Activated naive CD4-positive, alpha-beta T cell treated with anti-CD3 and anti-CD28 coated beads for 36 hours (primary cell): ENCODE measurements at places on chromosomes 7 and 10. TPM values are rescaled to one million over a fixed set of nuclear protein-coding genes. Genes with fewer than 3 reads are reported as not detected.
A peak's percentile ranks its signal among the peaks of the same experiment; 100 is the strongest.

The POLL gene
- total RNA-seq, result 29.0 TPM

The GIMAP5 gene
- 32.3 TPM for total RNA-seq

The GPR146 gene
- total RNA-seq, result 0.62 TPM

The STAG3 gene
- total RNA-seq, result 41.0 TPM

DNA sequence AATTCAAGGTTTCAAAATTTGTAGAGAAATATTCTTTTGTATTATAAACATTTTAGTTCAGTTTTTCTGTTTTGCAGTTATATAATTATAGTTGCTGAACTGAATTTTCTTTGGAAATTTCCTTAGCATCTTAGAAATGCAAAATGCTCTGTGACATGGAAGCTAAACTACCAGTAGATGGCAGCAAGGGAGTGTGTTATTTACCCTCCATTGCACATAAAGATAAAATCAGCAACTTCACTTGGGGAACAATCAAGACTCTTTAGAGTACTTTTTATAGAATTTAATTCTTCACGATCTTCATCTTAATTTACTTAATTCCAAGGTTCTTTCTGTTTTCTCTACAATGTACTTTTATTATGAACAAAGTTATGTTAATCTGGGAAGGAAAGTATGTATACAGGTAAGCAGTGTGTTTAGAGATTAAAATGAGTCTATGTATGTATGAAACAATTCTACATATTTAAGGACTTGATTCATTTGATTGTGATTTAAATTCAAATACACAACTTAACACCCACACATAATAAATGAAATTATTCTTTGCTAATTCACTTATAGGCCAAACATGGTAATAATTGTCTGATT, 404.2 kb downstream of the THSD7A start:
- H3K4me1 ChIP-seq, result no peaks in the 10 kb centered on the region
- no peak overlapping the region for H3K27ac ChIP-seq
- DNase-seq, result peak; percentile 6
- H3K36me3 ChIP-seq, result no peaks in the 10 kb centered on the region
- no peak overlapping the region for H3K4me3 ChIP-seq

DNA sequence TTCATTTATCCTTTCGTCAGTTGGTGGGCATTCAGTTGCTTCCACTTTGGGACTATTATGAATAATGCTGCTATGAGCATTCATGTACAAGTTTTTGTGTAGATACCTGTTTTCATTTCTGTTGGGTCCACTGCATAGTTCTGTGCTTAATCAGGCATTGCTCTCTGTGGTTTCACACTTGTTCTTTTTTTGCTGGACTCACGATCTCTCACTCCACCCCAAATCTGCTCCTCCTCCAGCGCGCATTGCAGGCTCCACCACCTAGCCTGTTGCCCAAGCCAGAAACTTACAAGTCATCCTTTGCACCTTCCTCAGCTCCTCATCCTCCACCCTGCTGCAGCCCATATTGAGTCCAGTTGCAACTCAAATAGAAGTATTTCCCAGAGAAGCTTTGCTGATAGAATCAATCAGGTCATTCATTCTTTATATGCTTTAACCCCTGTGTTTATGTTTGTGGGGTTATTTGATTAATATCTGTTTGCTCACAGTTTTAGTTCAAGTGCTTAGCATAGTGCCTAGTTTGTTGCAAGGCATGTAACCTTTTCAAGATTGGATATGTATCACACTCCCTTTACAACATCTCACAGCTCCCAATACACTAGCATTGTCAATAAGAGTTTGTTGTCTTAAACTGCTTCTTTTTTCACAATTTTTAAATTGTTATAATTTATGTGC, 16.6 kb upstream of the AFAP1L2 start:
- no peak overlapping the region for H3K27ac ChIP-seq
- H3K27me3 ChIP-seq, result peaks cover 5% of the 10 kb centered on the region
- no peak for DNase-seq
- H3K36me3 ChIP-seq, result no peaks in the 10 kb centered on the region

DNA sequence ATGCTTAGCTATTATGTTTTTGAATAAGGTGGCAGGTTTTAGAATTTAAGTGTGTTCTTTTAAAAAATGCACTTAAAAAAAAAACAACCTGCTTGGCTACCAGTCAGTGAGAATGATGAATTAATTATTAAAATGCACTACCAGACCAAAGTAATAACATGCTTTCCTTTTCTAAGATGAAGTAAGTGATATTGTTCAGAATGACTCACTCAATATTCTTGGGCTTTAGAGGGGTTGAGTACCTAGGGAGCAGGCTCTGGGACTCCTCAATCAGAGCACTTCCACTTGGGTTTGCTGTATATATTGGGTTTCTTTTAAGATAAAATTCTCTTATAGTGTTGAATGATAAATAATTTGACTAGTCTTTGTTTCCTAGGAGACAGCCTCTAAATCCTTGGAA, 8.6 kb downstream of the STAM start:
- H3K36me3 ChIP-seq, result peaks cover 42% of the 10 kb centered on the region
- no peak for DNase-seq
- H3K27me3 ChIP-seq, result no peaks in the 10 kb centered on the region
- no peak overlapping the region for H3K27ac ChIP-seq
- no peak overlapping the region for H3K4me3 ChIP-seq

- no peak overlapping the region for H3K27ac ChIP-seq
- no peaks in the 10 kb centered on the region for H3K27me3 ChIP-seq
- DNase-seq, result no peak
- no peaks in the 10 kb centered on the region for H3K4me1 ChIP-seq
- no peak overlapping the region for H3K4me3 ChIP-seq
Measured at GRCh38 chr7:69803699-69804516, 205.6 kb downstream of the AUTS2 start.

DNA sequence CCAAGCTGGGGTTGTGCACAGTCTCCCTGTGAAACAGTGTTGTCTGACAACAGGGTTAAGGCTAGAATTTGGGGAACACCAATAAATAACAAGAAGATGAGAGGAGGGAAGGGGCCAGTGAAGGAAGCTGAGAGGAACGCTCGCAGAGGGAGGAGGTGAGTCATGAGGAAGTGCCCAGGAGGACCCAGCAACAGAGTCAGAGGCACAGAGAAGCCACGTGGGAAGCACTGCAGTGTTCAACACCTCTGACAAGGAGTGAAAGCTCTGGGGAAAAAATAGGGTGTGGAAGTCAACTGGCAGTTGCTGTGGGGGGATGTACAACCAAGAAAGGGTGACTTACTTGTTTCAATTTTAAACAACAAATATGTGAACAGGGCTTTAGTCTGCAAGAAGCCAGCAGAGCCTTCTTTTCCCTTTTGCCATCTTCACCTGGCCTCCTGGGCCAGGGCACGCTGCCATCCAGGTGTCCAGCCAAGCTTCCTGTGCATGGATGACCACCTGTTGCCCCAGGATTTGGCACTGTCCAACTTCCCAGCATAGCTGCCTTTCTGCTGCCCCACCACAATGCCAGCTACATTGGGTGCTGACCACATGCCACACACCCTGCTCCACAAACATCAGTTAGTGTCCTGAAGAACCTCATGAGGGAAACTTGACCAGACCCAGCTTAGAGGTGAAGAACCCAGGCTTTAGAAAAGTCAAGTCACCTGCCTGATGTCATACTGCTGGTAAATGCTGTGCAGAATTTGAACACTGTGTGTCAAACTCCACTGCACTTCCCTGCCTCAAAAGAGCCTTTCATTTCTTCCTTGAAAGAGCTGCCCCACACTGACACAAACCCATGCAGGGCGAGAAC, 69.6 kb downstream of the ATXN7L1 start:
- no peaks in the 10 kb centered on the region for H3K36me3 ChIP-seq
- peak; percentile 90 for DNase-seq
- H3K4me1 ChIP-seq, result peaks cover 60% of the 10 kb centered on the region
- H3K4me3 ChIP-seq, result peak overlapping the region; percentile 7
- H3K27me3 ChIP-seq, result peaks cover 3% of the 10 kb centered on the region
- H3K27ac ChIP-seq, result peak overlapping the region; percentile 40

DNA sequence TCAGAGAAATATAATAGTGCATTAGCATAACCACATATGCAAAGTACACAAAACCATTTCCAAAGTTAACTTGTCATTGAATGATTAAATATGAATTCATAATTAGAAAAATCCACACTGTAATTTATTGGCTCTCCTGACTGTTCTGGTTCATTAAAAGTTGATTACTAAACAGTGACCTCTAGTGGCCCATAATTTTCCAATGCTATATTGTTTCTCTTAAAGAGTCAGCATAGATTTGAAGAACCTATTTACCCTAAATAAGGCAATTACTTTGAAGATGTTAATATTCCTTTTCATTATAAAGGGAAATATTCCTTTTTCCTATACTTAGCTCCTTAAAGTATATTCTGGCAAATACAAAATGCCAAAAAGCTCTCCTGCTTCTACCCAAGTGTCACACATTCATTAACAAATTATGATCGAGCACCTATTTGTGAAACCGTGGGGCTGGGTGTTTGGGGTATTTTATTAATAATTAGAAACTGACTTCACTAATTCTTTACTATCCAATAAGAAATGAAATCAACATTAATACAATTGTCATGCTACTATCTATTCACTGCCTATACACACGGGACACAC, 86.2 kb downstream of the HIBADH start:
- no peaks in the 10 kb centered on the region for H3K27me3 ChIP-seq
- H3K4me1 ChIP-seq, result no peaks in the 10 kb centered on the region
- no peak overlapping the region for H3K4me3 ChIP-seq
- H3K36me3 ChIP-seq, result peaks cover 1% of the 10 kb centered on the region

DNA sequence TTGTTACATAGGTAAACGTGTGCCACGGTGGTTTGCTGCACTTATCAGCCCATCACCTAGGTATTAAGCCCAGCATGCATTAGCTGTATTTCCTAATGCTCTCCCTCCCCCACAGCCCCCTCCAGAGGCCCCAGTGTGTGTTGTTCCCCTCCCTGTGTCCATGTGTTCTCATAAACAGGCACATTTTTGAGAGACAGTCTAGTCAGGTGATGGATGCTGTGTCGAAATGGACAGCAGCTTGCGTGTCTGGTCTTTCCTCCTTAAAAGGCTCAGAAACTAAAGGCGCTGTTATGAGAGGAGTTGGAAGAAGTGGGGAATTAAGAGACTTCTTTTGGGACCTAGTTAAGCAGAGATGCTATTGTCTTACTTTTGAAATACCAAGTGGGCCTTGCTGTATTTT, 296.0 kb downstream of the BBS9 start:
- H3K27ac ChIP-seq, result no peak overlapping the region
- no peaks in the 10 kb centered on the region for H3K36me3 ChIP-seq
- no peak for DNase-seq
- H3K4me3 ChIP-seq, result no peak overlapping the region

DNA sequence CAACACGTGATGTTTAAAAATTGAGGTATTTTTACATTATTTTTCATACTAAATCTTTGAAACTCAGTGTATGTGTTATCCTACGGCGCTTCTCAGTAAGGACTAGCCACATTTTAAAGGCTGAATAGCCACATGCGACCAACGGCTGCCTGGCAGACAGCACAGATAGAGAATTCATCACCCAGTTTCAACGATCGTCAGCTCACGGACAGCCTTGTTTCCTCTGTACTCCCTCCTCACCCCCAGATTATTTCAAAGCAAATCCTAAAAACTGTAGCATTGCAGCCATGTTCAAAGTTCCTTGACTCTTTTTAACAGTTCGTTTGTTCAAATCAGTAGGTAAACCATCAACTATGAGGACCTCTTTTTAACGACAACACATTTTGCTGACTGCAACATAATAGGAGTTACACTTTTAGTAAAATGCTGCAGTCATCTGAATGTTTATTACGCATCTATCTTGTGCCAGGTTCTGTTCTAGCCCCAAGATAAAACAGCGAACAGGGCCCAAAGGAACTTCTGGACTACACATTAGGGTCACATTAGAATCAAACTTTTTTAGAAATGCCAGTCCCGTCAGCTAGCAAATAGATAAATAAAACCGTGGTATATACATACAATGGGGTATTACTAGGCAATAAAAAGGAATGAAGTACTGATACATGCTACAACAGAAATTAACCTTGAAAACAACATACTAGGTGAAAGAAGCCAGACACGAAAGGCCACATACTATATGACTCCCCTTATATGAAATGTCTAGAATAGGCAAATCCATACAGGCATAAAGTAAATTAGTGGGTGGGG, 5.7 kb downstream of the OSBPL3 start:
- no peak overlapping the region for H3K27ac ChIP-seq
- H3K36me3 ChIP-seq, result peaks cover 5% of the 10 kb centered on the region
- DNase-seq, result no peak
- no peak overlapping the region for H3K4me3 ChIP-seq
- H3K27me3 ChIP-seq, result no peaks in the 10 kb centered on the region

GRCh38 chr7:2979201-2979631, 64.5 kb downstream of the CARD11 start:
- peak overlapping the region; percentile 76 for H3K4me3 ChIP-seq
- H3K4me1 ChIP-seq, result peaks cover 72% of the 10 kb centered on the region
- peak; percentile 29 for DNase-seq
- peak overlapping the region; percentile 98 for H3K27ac ChIP-seq
- no peaks in the 10 kb centered on the region for H3K27me3 ChIP-seq

GRCh38 chr7:40219917-40220316, 85.1 kb downstream of the SUGCT start:
- peaks cover 5% of the 10 kb centered on the region for H3K36me3 ChIP-seq
- H3K4me3 ChIP-seq, result no peak overlapping the region
- H3K27ac ChIP-seq, result no peak overlapping the region
- H3K27me3 ChIP-seq, result peaks cover 2% of the 10 kb centered on the region

GRCh38 chr7:42192851-42193461, 44.1 kb downstream of the GLI3 start:
- no peak for DNase-seq
- H3K27me3 ChIP-seq, result peaks cover 2% of the 10 kb centered on the region
- H3K4me3 ChIP-seq, result no peak overlapping the region
- H3K4me1 ChIP-seq, result peaks cover 15% of the 10 kb centered on the region

DNA sequence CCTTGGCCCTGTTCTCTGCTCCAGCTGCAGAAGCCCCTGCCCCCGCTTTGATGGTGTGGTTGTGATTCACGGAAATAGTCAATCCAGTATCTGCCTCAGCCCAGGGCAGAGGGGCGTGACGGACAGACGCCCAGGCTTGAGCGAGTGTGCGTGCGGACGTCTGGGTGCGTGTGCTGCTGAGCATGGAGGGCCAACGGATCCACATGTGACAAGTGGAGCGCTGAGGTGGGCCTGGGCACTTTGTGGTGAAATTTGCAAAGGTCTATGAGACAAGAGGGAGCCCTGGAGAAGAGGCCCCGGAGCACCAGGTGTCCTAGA, 94.4 kb downstream of the WDR37 start:
- H3K36me3 ChIP-seq, result peaks cover 4% of the 10 kb centered on the region
- no peak overlapping the region for H3K27ac ChIP-seq
- H3K27me3 ChIP-seq, result peaks cover 7% of the 10 kb centered on the region
- peaks cover 4% of the 10 kb centered on the region for H3K4me1 ChIP-seq

DNA sequence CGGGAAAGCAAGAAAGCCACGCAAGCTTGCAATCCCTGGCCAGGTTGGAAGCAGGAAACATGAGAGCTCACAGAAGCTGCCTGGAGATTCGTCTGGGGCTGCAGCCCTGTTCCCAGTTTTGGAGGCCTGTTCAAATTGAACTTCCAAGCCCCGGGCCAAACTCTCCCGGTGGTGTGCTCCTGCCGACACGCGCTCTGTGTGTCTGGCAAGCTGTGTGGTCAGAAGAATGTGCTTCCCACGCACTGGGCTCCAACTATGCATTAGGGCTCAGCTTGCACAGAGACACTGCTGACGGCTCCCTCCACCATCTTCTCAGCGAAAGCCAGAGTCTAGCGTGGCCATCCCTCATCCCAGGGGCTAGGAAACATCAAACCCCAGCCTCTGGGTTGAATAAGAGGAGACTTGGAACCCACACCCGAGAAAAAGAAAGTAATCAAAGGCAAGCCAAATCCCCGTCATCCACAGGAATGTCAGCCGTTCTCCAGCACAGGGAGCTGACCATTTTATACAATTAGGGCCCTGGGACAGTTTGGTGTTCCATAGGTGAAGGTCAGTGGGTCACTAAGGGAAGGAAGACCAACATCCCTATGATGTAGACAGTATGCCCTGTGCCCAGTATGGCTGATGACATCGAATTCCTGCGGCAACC, 107.2 kb downstream of the FGFR2 start:
- H3K4me1 ChIP-seq, result no peaks in the 10 kb centered on the region
- no peak overlapping the region for H3K27ac ChIP-seq
- H3K4me3 ChIP-seq, result no peak overlapping the region
- H3K27me3 ChIP-seq, result peaks cover 2% of the 10 kb centered on the region
